ENCODE measurements at places on chromosomes 6 and 20.

- no peak for DNase-seq
Measured at GRCh38 chr6:164152611-164153010, 738.1 kb downstream of the QKI start.

- DNase-seq, result peak; percentile 93
Measured at GRCh38 chr20:325045-325888, at the start of gene SOX12. SOX12 (plus strand) TSS chr20:325552; CDS start chr20:325925, 373 bp downstream.

DNA sequence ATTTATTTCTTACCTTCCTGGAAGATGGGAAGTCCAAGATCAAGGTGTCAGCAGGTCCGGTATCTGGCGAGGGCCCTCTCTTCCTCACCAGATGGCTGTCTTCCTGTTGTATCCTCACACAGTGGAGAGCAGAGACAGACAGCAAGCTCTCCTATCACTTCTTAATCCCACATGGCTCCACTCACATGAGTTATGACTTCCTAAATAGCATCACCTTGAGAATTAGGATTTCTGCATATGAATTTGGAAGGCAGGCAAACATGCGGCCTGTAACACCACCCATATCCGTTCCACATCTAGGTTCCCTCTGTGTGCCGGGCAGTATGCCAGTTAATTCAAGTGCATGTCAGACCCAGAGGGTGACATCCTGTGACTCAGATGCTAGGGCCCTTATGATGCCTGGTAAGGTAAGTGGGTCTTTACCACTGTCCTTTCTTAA is 2.1 kb downstream of the RAET1E start:
- DNase-seq, result no peak

GRCh38 chr20:33677991-33678702 is 3.9 kb upstream of the NECAB3 start:
- DNase-seq, result no peak

DNA sequence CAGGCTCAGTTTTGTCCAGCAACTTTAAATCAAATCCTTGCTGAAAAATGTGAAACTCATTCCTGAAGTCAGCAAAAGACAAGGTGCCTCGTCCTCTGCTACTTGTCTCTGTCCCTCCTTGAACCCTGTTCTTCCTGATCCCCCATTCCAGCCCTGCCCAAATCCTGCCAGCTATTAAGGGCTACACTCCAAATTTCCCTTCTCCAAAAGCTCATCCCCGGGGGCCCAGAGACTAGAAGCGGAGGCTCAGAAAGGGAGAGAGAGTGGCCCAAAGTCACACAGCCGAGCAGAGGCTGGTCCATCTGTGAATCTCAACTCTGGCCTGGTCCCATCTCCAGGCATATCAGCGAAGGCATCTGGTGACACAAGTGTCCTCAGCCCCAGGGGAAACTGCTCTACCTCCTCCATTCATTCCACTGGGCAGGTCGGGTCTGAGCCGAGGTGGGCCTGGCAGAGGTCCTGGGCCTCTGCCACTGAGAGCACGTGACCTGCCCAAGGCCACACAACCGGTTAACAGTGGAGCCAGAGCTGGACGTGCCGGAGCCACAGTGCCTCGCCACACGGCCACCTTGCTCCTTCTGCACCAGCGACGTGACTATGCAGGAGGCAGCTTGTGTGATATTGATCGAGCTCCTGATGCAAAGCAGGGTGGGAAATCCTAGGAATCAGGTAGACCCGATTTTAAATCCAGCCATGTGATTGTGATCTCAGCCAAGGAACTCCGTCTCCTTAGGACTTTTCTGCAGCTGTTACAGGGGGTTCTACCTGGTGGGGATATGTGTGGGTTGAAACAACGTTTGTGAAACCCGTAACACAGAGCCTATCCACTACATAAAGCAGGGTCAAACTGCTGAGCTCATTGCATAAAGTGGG is 28.6 kb downstream of the NOL4L start:
- no peak for DNase-seq

GRCh38 chr6:149862922-149863697 is 1.0 kb downstream of the LRP11 start:
- peak; percentile 40 for DNase-seq

- DNase-seq, result no peak
Measured at GRCh38 chr6:111356551-111356950, 126.5 kb downstream of the REV3L start.

DNA sequence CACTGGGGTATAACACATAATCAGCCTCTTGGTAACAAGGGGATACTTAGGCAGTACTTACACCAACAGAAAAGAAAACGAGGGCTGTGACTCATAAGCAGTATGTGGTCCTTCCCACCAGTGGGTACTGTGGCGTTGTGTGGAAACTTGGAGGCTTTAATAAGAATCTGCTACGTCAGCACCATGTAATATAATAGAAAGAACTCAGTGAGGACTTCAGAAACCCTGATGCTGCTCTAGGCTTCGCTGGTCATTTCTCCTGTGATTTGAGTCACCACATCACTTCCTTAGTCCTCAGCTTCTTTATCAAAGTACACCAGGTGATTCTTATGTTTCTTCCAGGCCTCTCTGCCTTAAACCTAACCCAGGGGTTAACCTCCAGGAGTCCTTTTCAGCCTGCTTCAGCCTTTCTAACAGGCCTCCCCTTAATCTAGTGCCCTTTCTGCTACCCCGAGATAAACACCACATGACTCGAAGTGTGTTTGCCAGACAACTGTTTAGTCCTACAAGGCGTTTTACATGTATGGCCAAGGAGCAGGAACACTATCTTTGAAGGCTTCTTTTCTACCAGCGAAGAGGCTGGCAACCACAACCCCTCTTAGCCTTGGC is 68.5 kb downstream of the FYN start:
- no peak for DNase-seq

DNA sequence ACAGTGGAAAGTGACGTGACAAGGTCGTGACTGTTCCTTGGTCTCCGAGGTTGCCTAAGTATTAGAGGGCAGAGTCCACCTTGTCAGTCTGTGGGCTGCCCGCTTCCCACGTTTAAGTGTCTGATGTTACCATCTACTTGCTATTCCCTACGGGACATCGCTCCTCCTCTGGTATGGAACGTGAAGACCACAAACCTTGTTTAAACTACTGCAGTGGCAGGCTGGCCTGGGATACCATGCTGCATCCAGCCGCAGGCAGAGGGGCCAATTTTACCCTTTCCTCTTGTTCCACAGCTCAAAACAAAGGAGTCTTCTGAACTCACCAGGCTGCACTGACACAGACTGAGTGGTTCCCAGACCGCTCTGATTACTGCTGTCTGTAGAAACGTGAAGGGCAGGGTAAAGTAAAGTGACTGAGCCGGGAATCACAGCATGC is 275.9 kb downstream of the FOXC1 start:
- no peak for DNase-seq

DNA sequence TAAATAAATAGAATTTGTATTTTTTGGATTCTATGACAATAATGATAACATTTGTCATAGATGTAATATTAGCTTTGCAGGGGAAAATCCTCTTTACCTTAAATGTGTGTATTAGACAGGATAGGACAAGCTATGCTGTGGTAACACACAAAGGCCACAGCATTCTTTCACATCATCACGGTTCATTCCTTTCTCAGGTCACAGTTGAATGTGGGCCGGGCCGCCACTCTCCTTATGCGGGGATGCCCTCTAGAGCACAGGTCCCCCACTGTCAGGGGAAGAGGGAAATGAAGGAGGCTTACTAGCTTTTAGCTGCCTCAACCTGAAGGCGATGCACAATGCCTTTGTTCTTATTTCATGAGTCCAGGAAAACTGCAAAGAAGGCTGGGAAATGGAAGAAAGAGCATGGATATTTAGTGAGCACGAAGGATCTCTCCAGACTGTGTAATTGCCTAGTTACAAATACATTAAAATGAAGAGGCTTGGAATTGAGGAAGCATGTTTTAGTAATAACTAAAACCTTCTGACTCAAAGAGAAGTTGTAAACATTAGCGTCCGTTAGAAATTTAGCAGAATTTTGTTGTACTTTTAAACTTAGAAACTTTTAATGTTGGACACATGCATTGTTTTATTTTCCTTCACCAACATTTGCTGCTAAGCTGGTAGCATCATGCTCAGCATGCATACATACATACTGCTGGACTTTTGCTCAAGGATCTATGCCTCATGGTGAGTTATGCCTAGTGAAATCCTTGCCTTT is 248.9 kb upstream of the FOXQ1 start:
- DNase-seq, result no peak

Measured in NCI-H1436 (cell line).